ENCODE measurements at places on chromosomes 2 and 18.

DNA sequence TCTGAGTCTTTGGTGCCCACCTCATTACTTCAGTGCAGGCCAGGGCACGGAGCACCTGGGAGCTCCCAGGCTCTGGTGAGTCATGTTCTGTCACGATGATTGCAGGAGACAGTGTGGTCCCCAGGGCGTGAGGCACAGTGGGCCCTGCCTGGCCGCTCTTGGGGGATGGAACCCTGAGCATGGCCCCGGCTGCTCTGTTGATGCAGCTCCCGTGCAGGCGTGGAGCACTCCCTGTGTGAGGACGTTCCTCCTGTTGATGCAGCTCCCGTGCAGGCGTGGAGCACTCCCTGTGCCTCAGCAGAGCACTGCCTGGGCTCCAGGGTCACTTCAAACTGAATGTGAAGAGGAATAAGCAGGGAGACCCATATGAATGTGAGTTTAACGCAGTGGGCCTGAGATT is 30.1 kb downstream of the COPS9 start:
- DNase-seq = no peak

GRCh38 chr2:19973466-19973865 is 16.4 kb downstream of the WDR35 start:
- no peak for DNase-seq

- peak; percentile 69 for DNase-seq
Measured at GRCh38 chr2:96760986-96761832, 507 bp downstream of the CNNM4 start.

- no peak for DNase-seq
Measured at GRCh38 chr18:9808295-9809241, 77.2 kb upstream of the TXNDC2 start.

- no peak for DNase-seq
Measured at GRCh38 chr2:75353131-75353530, 153.8 kb upstream of the TACR1 start.

DNA sequence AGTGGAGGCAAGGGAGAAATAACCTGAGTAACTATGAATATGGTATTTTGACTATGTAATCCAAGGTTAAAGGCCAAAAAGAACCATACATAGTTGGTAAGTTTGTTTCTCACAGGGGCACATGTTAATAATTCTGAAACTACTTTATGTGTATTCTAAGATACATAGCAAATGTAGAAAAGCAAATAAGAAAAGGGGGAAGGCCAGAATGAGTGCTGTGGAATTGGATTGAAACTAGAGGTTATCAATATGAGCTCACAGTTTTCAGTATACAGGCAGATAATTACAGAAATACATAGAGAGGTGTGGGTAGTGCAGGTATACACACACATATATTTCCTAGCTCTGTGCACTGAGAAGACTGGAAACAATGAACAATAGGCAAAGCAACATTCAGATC is 13.7 kb downstream of the INO80C start:
- no peak for DNase-seq

DNA sequence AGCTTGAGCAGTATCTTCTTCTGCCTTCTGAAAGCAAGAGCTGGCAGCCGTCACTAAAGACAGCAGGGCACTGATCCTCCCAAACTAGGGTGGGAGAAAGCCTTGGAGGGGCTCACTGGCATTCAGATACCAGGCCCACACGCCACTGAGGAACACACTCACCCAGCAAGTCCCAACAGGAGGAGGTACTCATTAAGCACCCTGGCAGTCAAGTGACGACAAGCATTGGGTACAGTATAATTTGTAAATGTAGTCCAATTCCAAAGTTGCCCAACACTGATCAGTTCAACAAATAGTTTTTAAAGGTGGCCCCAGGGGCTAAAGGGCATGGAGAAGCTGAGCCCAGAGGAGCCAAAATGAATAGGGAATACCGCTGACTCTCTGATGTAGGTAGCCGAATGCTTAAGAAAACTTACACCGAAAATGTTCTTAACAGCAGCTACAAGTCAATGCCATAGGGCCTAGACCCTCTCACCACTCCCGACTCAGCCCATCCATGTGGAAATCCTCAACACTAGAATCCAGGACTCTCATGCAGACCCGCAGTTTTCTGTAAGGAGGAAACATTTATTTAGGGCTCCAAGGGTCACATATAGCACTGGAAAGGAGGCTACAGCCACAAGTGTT is 9.9 kb downstream of the LIMS2 start:
- no peak for DNase-seq

GRCh38 chr2:75025633-75026380 is 67.4 kb downstream of the POLE4 start:
- DNase-seq = no peak

GRCh38 chr2:47501374-47502200 is 98.6 kb downstream of the MSH2 start:
- DNase-seq = no peak

DNA sequence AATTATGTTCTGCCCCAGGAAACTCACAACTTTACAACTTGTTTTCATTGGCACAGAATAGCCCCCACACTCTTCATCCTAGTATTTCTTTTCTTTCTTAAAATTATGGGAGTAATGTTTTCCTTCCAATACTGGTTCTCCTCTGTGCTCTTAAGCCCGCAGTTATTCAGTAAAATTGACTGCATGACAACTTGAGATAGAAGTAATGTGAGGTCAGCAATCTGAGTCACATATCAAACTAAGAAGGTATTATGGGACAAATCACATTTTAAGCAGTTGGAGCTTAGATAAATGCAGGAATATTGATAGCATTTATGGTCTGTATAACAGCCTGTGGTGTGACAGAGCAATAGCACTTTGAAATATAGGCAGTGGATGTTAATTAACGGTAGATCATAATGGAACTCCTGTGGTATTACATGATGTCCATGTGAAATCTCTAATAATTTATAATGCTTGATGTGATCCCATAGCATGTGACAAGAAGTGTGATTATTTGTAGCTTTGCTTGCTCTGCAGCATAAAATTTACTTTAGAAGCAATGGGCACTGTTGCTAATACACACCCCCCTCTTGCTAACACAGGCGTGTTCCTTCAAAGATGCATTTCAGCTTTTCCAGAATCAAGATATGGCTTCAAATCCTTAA is 351.4 kb upstream of the CDH20 start:
- no peak for DNase-seq

GRCh38 chr2:127058246-127058953 is 48.6 kb downstream of the BIN1 start:
- DNase-seq = no peak

GRCh38 chr18:57087644-57088376 is 59.1 kb upstream of the BOD1L2 start:
- DNase-seq = no peak

DNA sequence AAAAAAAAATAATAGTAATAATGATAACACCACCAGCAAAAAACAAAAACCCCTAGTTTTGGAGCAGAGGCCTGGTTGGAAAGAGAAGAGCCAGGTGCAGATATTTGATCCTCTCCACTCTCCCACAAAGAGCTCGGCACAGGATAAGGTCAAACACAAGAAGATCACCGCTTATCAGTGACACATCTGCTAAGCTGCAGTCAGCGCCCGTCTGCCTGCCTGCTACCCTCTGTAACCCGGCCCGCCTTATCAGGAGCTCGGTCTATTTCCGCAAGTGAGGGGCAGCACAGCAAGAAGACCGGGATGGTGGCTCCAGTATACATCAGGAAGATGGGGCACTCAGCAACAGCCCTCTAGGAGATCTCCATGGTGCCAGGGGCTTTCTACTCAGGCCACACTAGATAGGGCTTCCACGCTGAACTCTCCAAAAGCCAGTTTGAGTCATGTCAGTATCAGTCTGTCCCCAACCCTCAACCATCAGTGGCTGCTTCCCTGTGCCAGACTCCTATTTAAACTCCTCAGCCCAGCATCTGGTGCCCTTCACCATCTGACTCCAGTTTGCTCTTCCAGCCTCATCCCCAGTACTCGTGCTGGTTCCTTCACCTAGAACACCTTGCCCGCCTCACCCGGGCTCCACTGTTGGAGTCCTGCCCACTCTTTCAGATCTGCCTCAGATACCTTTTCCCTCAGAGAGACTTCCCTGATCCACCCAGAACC is 67.3 kb upstream of the PPP1CB start:
- no peak for DNase-seq

- no peak for DNase-seq
Measured at GRCh38 chr2:192013211-192013610, 166.3 kb upstream of the CAVIN2 start.

DNA sequence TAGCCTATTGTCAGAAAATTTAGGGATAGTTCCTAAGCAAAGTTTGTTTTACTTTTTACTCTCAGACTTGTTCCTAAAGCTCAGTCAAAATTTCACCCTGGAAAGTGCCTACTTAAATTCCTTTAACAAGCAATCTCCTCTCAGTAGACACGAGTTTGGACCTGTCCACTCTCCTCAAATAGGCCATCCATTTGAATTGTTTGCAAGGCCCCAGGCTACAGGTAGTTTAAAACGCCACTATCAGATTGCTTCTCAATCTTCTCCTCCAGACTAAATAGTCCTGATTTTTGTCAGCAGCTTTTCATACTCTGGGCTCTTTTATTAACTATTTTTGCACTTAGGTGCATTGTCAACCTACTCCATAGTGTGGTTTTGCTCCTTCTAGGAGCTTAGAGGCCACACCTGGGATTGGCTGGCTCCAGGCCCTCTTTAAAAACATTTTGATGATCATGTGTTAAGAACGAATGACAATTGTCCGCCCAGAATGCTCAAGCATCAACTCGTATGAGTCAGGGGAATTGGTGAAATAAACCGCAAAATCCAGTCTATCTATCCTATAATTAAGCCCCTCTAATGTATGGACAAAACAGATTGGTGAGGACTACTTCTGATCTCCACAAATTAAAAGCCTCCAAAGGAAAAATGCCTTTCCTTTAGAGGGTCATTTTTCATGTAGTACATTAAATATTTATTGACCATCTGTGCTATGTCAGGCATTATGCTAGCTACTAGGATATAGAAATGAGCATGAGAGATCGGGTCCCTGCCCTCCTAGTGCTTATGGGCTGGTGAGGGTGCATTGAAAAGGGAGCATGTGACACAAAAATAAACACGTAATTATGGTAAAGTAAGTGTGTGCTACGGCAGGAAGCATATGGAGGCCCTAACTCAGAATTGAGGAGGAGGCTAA is 333.8 kb upstream of the TNP1 start:
- DNase-seq = no peak

- no peak for DNase-seq
Measured at GRCh38 chr2:102235042-102235473, 48.2 kb downstream of the IL1RL2 start.

- DNase-seq = no peak
Measured at GRCh38 chr2:107529146-107529545, 297.5 kb upstream of the RGPD4 start.

- no peak for DNase-seq
Measured at GRCh38 chr2:88673363-88673762, 18.1 kb upstream of the RPIA start.

GRCh38 chr18:43129946-43130524 is 14.6 kb upstream of the RIT2 start:
- no peak for DNase-seq

DNA sequence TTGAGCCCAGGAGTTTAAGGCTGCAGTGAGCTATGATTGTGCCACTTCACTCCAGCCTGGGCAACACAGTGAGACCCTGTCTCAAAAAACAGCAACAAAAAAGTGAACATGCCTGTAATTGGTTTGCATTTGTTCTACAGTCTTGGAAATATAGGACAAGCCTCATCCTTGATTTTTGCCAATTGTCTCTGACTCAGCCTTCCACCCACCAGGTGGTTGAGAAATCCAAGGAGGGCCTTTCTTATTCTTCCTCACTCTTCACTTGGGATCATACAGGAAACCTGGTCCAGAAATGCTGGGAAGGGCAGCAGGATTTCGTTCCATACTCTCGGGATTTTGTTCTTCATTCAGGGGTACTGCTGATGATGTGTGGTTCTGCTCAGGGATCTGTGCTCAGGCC is 94.6 kb downstream of the CDC42EP3 start:
- no peak for DNase-seq

- no peak for DNase-seq
Measured at GRCh38 chr2:117603567-117603966, 210.9 kb upstream of the DDX18 start.

GRCh38 chr2:86621280-86621943 is 2.3 kb downstream of the RNF103 start:
- no peak for DNase-seq

DNA sequence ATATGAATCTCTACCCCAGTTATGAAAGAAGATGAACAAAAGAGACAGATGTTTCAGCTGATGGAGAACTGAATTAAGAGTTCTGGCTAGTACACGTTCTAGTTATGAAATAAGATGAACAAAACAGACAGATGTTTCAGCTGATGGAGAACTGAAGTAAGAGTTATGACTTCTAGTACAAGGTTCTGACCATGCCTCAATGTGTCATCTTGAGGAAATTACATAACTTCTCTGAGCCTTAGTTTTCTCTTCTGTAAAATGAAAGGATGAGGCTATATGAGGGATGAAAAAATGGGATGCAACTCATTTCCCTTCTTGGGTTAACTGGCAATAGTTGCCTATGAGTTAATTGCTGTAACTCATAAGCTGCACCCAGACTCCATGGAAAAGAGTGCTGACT is 92.9 kb upstream of the WDR75 start:
- DNase-seq = no peak

- no peak for DNase-seq
Measured at GRCh38 chr2:10778724-10779115, 33.9 kb downstream of the PDIA6 start.

DNA sequence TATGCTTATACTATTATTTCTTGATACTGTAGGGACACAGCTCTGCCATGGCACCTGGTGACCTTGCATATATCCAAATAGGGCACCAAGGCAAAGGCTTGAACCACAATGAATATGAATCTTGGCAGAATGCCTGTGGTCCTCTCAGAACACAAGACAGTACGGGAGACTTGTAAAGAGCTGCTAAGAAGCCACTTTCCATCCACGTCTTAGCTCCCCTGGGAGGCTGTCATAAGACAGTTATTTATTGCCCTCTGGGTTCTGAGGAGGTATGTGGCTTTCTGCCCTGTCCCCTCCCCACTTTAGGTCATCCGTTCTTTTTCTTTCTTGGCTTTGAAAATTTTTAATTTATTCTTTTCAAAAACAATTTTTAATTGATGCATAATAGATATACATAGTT is 29.8 kb upstream of the MRPL33 start:
- no peak for DNase-seq

DNA sequence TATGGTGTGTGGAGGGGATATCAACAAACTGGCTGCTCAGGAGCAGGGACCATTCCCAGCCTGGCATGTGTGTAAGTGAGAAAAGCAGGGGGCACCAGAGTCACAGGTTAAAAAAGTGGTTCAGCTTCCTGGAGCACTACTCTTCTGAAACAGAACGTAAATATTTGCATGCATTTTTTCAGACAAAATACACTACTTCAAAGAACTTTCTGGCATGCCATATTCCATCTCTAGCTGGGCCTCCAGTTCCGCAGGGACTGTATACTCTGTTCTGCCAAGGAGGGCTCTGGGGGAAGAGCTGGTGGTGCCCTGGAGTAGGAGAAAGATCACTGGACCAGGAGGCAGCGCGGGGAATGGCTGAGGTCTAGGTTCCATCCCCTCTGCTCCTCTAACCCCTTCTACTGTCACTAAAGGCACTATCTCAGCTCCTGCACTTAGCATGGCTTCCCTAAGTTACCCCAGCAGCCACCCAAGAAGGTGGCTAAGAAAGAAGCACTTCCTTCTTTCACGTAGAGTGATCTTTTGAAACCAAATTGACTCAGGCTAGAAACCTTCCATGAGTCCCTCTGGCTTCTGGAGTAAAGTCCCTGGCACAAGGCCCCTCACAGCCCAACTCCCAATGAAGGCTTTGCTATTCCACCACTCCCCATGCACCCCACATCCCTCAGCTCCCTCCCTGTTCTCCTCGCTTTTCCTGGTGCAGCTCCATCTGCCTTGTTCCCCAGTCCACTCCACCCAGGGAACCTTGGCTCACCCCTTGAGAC is 57.6 kb upstream of the CABLES1 start:
- no peak for DNase-seq

- peak; percentile 52 for DNase-seq
Measured at GRCh38 chr2:219277703-219278654, 1.2 kb upstream of the DNAJB2 start.

Measured in stimulated activated CD4-positive, alpha-beta T cell treated with anti-CD3 and anti-CD28 coated beads, Interleukin-15, amount 100 ng/mL, for 1 hour (primary cell).